ENCODE measurements at places on chromosomes 2 and 18. TPM values are rescaled to one million over a fixed set of nuclear protein-coding genes. Genes with fewer than 3 reads are reported as not detected.

The TM4SF20 gene
- total RNA-seq = not detected

The SESTD1 gene
- 52.8 TPM for total RNA-seq

The B3GNT7 gene
- total RNA-seq = 73.1 TPM

The RGPD4 gene
- total RNA-seq = 0.08 TPM

The CYP1B1 gene
- 4.7 TPM for total RNA-seq

The BARD1 gene
- total RNA-seq = 32.3 TPM

The WNT6 gene
- not detected for total RNA-seq

The SLC8A1 gene
- total RNA-seq = 3.2 TPM

The MFSD2B gene
- total RNA-seq = 1.1 TPM

The DSG1 gene
- not detected for total RNA-seq

The HAAO gene
- 2.5 TPM for total RNA-seq

The FSHR gene
- total RNA-seq = not detected

The RTP5 gene
- not detected for total RNA-seq

The TEKT4 gene
- not detected for total RNA-seq

The METTL5 gene
- 74.1 TPM for total RNA-seq

The CRACDL gene
- total RNA-seq = 0.07 TPM

The DPYSL5 gene
- 16.3 TPM for total RNA-seq

Data from H1 (cell line).